HT-29 (cell line): ENCODE measurements at places on chromosomes 2 and 18. TPM values are rescaled to one million over a fixed set of nuclear protein-coding genes. Genes with fewer than 3 reads are reported as not detected.

The PTPN4 gene
- 45.4 and 69.3 TPM in 2 replicates for total RNA-seq

- DNase-seq: no peak
Observed at GRCh38 chr2:232629129-232629475, 4.3 kb upstream of the EFHD1 start.

The SLC4A5 gene
- total RNA-seq: 0.36 TPM in 1 of 2 replicates, not detected in the other

The TEX44 gene
- not detected in 2 replicates for total RNA-seq

DNA sequence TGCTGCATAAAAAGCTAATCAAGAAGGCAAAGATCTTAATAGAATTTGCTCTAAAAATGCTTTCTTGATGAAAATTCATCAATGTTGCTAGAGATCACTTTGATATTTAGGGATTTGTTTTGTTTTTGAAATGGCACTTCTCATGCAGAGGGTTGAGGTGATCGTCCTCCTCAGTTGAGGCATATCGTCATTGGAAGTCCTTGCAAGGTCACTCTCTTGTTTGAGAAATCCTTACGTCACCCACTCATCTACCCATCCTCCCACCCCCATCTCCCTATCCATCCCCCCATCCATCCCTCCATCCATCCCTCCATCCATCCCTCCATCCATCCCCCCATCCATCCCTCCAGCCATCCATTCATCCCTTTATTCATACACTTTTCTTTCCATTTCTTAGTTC is 133.7 kb downstream of the THNSL2 start:
- DNase-seq: no peak

DNA sequence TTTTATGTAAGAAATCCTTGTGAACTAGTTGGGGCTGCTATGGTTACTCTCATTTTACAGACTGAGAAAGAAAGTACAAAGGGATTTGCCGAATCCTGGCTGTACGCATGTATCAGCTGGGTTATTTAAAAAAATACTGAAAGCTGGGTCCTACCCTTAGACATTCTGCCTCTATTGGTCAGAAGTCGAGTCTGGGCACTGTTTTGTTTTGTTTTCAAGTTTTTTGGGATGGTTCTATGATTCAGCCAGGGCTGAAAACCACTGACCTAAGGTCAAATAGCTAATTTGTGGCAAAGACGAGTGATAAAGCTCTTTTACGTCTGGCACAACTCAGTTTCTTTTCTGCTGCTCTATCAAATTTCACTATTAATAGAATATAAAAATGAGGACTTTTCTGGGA is 5.9 kb upstream of the SLC8A1 start:
- DNase-seq: no peak

- no peak for DNase-seq
Observed at GRCh38 chr18:57649556-57650500, 28.2 kb upstream of the NARS1 start.

The LBX2 gene
- total RNA-seq: 4.8 and 5.0 TPM in 2 replicates

- DNase-seq: no peak
Observed at GRCh38 chr2:199148076-199148845, 309.5 kb downstream of the SATB2 start.

The ZNF396 gene
- 0.03 TPM in 1 of 2 replicates, not detected in the other for total RNA-seq

The COL4A3 gene
- total RNA-seq: not detected in 2 replicates

The B3GNT7 gene
- total RNA-seq: 3.2 and 3.6 TPM in 2 replicates

DNA sequence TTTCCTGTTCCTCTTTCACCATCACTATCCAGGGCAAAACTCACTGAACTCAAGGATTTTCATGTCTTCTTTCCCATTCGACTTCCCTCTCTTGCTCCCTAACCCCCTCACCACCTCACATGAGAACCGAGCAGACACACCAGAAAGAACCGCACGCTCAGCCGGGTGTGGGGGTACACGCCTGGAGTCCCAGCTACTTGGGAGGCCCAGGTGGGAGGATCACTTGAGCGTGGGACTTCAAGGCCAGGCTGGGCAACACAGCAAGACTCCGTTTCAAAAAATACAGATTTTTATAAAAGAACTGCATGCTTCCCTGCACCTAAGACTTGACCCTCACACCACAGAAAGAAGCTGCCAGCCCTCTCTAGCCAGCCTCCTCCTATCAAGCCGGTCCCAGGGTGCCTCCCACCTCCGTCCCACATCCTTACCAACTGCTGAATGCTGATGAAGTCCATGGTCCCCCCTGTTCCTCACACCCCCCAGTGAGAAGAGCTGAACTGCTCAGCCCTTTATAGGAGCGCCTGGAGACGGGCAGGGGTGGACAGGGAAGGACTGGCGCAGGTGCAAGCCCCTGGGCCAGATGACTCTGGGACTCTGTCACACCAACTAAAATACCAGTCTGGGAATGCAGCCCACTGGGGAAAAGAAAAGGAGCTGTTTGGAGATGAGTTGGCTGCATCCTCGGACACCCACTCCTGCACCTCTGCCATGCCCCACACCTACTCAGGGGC is at the start of gene ANKRD23:
ANKRD23 (minus strand) TSS at position 484 of the 731 bp plus-strand sequence; CDS start at position 455, 29 bp downstream.
- DNase-seq: no peak
